ENCODE measurements at places on chromosomes 2 and 18.

GRCh38 chr2:120926463-120927264 lies 191.0 kb downstream of the GLI2 start:
- no peak for DNase-seq

GRCh38 chr2:113126845-113127645 lies at the start of gene IL1RN:
Gene IL1RN (plus strand): TSS chr2:113127598. CDS start chr2:113127625, 27 bp downstream.
- DNase-seq = no peak

DNA sequence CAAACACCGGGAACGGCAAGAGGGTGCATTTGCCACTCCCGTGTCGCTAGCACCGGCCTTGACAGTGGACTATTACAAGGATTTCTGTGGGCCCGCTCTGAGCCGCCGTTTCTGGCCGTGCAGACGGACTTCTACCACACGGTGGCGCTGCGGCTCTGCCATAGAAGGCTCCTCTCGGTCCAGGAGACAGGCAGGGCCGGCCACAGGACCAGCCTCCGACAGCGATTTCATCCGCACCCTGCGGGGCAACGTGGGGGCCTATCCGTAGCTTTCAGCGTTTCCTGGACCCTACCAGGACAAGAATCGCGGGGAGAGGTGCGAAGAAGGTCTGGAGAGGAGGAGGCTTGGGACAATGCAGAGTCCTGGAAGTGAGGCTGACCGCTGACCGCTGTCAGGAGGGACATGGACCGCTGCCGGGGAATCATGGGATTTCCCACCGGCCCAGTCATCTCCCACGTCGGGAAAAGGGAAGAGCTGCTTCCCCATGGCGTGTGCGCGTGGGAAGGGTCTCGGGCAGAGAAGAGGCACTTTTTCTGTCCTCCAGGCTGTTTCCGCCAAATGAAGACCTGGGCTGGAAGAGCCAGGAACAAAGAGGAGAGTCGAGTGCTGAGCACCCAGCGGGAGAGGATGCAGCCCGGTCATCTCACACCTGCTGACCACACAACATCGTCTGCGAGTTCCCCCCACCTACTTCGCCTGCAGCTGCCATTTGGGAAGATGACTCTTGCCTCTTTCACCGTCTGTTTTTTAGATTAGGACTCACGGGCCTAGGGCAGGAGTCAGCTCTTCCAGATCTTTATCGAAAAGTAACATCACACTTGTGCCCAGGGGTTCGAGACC lies 35.5 kb upstream of the HAAO start:
- peak; percentile 78 for DNase-seq

DNA sequence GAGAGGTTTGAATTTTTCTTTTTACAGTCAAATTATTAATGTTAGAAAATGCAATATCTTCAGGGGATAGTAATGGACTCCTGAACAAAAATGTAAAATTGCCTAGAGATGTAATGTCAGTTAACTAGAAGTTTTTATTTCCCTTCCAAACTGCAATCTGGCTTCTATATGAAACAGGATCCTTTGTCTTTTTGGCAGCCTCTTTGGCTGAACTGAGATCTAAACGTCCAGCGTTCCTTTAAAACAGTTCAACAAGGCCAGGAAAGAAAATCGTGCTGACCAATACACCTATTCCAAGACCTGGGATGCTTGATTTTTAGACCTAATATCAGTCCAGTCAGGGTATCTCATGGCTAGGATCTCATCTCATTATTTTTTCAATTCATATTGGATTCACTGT lies 245.5 kb downstream of the FIGN start:
- no peak for DNase-seq

DNA sequence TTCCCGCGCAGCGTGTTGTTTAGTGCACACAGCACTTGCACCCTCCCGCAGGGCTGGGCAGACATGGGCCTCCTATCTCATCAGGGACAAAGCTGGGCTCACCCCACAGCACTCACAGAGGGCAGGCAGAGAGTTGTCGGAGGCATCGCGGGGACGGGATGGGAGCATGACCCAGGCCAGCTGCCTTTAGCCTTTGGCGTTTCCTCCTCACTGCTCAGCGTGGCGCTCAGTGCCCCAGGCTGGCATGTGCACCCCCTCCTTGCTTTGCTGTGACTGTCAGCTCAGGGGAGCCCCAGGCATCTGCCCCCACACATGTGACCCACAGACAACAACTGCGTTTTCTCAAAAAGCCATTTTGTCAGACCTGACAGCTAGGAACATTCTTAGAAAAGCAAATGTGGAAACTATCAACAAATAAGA lies 101.1 kb downstream of the RNF144A start:
- no peak for DNase-seq

All from fibroblast of skin of right quadriceps (primary cell).